ENCODE measurements at places on chromosomes 12 and 14.
A peak's percentile ranks its signal among the peaks of the same experiment; 100 is the strongest.

DNA sequence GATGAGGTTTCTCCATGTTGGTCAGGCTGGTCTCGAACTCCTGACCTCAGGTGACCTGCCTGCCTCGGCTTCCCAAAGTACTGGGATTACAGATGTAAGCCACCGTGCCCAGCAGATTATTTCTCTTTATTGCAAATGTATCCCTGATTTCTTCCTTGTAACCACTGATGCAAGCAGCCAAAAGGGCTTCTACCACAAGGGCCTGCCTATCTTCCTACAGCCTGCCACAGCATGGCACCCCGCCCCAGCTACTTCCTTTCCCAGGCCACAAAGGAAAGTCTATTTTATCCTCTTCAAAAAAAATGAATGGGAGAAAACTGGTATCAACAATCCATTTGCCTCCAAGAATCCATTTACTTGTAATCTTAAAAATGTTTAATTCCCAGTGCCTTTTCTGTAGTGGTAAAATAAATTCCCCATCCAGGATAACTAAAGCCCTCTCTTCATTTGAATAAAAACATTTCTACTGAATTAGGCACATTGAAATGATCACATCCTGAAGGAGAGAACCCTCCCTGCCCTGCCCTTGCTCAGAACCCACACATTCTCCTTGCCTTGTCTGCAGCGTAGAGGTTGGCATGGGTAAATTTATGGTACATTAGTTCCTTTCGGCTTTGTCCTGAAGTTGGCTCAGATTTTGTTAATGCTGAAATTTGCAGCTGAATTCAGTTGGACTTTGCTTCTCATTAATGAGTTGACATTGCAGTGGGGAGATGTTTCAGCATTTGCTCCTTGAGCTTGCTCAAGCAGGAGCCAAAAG, 19.2 kb downstream of the GPHB5 start:
- no peak for DNase-seq

DNA sequence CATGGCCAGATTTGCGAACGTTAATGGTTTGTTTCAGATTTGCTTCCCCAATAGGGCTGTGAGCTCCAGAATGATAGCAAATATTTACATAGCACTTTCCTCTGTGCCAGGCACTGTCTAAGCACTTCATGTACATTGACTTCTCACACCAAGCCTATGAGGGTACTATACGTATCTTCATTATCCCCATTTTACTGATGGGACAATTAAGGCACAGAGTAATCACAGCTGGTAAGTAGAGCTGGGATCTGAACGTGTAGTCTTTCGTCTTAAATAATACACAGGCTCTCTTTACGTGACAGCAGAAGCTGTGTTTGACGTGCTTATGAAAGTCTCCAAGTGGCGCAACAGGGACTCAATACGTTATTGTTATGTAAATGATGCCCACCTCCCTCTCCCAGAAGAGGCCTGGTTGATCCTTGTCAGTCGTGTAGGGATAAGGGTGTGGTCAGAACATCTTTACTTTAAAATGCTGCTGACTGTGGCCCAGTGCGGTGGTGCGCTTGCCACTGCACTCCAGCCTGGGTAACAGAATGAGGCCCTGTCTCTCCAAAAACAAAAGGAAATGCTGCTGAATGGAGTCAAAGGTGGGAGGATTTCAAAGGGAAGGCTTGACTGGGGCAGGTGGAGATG, 66.3 kb upstream of the TCL1B start:
- no peak for DNase-seq

DNA sequence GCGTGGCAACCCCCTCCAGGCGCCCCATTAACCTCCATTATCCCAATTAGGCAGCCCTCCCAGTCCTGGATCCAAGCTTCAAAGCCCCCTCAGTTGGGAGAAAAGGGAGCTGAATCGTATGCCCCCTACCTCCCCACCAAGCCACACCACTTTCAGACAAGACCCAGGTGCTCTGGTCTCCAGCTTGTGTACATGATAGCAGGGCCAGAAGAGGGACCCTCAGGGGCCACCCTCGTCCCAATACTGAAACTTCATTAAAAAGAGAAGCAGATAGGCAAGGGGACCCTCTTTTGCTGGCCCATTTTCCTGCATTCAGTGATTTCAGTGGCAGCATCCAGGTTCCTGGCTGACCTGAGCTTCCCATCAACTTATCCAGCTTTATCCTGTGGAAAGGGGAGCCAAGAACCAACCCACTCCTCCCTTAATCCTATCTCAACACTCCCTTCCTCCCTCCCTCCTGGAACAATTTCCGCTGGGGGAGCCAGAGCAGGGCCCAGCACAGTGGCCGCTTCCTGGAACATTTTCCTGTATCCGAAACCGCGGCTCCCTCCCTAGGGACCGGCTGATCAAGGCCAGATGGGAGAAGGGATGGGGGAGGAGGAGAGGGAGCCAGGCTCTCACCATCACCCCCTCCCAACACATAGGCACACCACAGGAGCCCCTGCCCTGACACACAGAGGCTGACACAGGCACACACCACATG, 9.5 kb upstream of the SP7 start:
- DNase-seq: peak; percentile 92

- peak; percentile 17 for DNase-seq
Measured at GRCh38 chr12:10304161-10304574, 3.5 kb upstream of the KLRD1 start.

All from fibroblast of upper back skin (primary cell).